ENCODE measurements at places on chromosomes 7 and 10.

- no peak for DNase-seq
These were observed 42.8 kb downstream of the PPIF start for GRCh38 chr10:79390057-79390456.

- no peak for DNase-seq
These were observed 23.7 kb downstream of the GSDME start for GRCh38 chr7:24733414-24734060.

DNA sequence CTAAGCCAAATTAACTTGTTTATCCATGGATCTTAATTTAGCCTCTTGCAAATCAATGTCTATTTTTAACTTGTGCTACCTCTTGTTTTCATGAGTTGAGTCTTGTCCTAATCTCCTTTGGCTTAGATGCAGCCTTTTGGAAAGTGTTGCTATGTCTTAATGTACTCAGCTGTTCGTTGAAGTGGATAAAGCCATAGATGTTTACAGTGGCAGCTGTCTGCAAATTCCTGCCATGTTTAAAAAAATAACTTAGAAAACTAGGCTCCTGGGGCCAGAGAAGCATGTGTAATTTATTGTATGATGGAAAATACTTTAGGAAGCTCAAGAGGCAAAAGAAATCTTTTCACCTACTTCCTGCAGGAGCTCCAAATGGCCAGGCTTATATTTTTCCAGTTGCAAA lies 253.1 kb upstream of the RHOBTB1 start:
- DNase-seq, result no peak

DNA sequence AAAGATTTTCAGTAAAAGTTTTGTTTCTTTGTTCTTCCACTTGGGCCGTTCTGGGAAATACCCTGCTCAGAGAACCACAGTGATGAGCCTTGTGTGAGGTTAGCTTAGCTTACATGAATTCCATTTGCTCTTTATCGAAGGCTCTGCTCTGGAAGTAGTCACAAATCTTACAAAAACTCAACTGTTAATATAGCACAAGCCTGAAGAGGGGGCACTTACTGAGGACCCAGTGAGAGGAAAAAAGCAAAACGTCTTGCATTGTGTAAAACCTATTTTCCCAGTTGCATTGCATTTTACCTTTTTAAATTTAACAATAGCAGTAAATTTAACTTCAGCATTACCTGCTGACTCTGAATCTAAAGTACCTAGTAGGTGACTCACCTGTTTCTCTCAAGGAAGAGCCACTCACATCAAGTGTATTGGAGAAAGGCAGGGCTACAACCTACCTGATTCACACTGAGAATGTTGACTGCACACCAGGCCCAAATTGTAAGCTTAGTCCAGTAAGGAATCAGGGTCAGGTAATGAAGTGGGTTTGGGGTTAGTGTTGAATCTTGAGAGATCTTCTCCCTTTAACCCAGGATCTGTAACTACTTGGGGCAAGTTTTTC lies 42.3 kb downstream of the PPP1R17 start:
- no peak for DNase-seq

DNA sequence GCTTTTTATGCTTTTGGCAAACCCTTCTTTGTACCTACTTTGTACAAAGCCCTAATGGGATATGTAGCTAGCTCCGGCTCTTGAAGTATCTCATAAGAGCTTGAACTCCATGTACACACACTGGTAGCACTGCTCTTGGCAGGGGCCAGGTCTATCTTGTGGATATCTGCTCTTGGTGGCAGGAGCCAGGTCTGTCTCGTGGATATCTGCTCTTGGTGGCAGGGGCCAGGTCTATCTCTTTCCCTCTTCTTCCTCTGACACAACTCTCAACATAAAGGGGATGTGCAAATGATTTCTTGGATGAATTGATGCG lies 91.9 kb downstream of the WNT2 start:
- no peak for DNase-seq

DNA sequence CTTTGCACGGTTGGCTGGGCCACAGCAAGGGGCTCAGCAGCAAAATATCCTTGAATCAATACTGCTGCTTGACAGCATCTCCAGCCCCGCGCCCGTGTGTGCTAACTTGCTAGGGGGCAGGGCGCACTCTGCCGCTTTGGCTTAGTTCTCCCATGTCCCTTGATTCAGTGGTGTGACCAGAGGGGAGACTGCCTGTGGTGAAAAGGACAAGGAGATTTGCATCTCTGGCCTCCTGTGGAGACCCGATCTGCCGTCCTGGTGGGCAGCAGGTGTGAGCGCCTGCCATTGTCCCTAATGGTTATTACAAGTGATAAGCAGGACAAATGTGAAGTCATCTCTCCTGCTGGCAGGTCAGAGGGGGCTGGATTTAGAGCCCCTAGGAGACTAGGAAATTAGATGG lies 500.2 kb upstream of the GALNT17 start:
- no peak for DNase-seq

GRCh38 chr7:12110425-12110824 lies 100.7 kb upstream of the TMEM106B start:
- no peak for DNase-seq

- DNase-seq, result no peak
These were observed 323.0 kb downstream of the GALNT17 start for GRCh38 chr7:71454981-71455380.

DNA sequence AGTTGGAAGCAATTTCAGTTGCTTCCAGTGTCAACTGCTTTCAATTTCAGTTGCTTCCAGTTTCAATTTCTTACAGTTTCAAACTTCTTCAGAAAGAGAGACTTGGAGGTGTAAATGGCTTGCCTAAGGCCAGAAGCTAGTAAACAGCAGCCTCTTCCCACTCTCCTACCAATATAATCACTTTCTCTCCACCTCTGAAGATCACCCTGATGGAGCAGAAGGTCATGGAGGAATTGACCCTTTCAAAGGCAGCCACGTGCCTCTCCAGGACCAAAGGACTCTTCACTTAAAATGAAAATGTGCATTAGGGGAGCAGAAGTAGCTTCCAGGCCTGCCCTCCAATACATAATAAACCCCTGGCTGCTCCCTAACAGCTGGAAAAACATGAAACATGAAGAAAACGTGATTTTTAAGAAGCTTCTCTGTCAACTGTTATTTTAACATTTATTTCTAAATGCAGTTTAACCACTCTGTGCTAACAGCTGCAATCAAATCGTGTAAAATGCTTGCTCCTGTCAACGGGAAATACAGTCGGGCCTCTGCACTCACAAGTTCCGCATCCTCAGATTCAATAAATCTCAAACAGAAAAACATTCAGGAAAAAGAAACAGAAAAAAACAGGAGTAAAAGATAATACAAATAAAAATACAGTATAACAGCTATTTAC lies 1020.6 kb downstream of the XPNPEP1 start:
- DNase-seq, result no peak

- no peak for DNase-seq
These were observed 51.7 kb downstream of the PRKCQ start for GRCh38 chr10:6528198-6528950.

DNA sequence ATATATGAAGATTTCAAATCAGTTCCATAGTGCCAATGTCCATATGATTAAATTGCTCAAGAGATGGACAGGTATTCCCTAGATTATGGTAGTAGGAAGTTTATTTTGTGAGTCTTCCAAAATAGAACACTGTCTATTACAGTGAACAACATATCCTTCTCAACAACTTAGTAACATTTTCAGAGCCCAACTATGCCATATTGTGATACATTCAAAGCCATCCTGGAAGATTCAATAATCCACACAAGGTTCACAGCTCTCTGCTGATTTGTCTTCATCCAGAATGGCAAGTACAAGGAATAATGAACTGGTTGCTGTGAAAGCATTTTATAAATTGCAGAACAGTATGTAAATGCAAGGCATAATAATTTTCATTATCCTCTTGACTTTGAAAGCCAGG lies 213.9 kb downstream of the CHRM2 start:
- DNase-seq, result no peak

Measured in upper lobe of right lung (tissue), 1 donor.